H1 (cell line): ENCODE measurements at places on chromosomes 2 and 18. TPM values are rescaled to one million over a fixed set of nuclear protein-coding genes. Genes with fewer than 3 reads are reported as not detected.

MOCOS gene
- 4.7 and 4.8 TPM in 2 replicates for polyA plus RNA-seq

GRCh38 chr2:127146071-127146725 lies 39.2 kb upstream of the BIN1 start:
- no peak for DNase-seq

DNA sequence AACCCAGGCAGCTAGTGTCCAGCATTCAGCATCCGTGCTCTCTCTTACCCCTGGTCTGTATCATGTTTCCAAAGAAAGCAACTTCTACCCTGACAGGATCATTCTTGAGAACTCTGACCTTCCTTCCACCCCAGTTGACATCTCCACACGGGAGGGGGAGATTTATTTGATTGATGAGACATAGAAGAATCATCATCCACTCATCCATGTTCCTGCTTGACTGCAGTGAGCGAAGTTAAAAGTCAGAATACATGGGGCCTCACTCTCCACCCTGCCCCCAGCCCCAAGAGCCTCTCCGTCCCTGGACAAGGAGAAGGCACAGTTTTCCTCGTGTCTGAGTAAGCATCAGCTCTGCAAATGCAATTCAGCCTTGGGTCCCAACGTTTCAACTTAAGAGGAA lies 356.0 kb upstream of the TNP1 start:
- DNase-seq, result no peak

SLC1A4 gene
- polyA plus RNA-seq, result 0.44 and 0.71 TPM in 2 replicates

DNA sequence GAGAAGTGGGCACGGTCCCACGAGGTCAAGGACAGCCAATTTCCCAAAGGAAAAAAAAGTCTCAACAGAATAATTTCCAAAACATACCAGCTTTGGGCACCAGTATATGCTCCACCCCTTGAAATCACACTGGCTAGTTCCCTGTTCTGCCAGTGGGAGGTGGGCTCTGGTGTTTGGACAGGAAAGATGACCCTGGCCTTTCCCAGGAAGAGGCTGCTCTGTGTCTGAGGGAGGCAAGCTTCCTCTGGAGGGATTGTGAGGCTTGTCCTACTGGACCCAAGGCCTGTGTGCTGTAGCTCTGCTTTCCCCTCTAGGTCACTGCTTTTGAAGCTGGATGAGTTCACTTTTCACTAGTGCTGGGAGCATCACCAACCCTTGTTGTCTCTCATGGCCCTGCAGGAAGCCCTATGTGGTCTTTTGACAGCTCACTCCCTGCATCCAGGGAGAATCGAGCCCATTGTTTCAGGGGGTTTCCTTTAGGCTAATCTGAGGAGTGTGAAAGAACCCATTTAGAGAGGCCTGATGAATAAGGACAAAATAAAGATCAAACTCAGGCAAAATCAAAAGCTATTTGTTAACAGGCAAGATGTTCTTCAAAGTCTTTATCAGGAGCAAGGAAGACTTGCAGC lies 36.3 kb downstream of the CXCR4 start:
- DNase-seq, result no peak

CKAP2L gene
- polyA plus RNA-seq, result 1.6 and 2.5 TPM in 2 replicates

UGT1A9 gene
- polyA plus RNA-seq, result not detected in 2 replicates

DTNB gene
- polyA plus RNA-seq, result 39.6 and 44.7 TPM in 2 replicates

DNA sequence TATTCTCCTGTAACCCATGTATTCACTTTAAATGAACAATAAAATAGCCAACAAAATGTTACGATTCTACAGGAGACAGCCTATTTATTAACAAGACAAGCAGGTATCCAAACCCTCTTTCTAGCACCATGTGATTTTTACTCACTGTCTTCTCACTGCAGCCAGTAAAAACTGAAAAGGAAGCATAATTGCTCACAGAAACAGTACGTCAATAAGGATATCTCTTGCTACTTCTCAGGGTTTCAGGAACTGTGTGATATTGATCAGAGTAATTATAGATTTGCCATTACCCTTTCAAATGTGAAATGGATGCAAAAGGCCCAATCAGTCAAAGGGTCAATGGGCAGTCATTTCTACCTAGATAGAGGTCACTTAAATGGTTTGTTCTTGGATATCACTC lies 1473.8 kb upstream of the DDX18 start:
- no peak for DNase-seq

DNA sequence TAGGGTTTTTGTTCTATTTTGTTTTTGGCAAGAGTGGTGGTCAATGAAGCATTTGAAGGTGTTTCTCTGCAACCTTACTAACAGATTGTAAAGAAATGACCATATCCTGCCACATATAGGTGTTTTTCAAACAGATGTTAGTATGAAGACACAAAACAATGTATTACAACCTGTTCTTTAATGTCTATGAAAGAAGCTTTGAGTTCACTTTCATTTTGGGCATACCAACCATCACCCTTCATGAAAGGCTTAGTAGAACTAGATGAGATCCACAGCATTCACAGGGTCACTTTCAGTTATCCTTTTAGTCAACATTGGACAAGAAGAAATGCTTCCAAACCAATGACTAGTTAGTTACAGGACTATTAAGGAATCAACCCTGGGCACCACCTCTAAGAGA lies 95.1 kb downstream of the EHBP1 start:
- no peak for DNase-seq

DUSP19 gene
- 0.53 and 0.73 TPM in 2 replicates for polyA plus RNA-seq

- peak; percentile 66 for DNase-seq
Observed at GRCh38 chr2:105761931-105762515, 17.3 kb downstream of the NCK2 start.

- no peak for DNase-seq
Observed at GRCh38 chr2:12343141-12343540, 373.6 kb upstream of the TRIB2 start.

DNA sequence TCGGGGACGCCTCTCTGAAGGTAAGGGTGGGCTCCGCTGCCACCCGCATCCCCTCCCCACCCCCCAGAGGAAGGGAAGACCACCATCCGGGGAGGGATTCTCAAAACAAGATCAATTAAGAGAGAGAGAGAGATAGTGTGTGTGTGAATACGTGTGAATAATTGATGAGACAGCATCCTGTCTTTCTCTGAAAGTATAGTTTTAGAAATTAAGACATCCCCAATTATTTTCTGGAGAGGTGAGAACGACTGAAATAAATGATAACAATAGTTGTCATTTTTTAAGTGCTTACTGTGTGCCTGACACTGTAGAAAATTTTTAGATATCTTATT lies 751 bp downstream of the IL18R1 start:
- no peak for DNase-seq

- no peak for DNase-seq
Observed at GRCh38 chr2:239610457-239611221, 209.8 kb upstream of the HDAC4 start.

PID1 gene
- polyA plus RNA-seq, result 1.5 and 2.8 TPM in 2 replicates

DNA sequence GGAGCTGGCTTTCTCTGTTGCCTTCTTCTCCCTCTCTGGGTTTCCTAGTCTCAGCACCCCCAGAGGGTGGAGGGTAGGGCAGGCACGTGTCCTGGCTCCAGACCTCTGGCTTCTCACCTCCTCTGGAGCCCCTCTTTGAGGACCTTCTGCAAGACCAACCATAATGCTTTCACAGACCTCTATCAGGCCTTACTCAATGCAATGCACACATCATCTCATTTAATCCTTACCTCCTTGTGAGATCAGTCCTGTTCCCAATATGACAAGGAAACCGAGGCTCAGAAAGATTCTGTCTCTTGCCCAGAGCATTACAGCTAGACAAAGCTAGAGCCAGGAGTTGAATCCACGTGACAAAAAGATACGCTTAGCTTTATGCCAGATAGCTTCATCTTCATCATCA lies 8.2 kb downstream of the ATOH8 start:
- DNase-seq, result no peak

DNA sequence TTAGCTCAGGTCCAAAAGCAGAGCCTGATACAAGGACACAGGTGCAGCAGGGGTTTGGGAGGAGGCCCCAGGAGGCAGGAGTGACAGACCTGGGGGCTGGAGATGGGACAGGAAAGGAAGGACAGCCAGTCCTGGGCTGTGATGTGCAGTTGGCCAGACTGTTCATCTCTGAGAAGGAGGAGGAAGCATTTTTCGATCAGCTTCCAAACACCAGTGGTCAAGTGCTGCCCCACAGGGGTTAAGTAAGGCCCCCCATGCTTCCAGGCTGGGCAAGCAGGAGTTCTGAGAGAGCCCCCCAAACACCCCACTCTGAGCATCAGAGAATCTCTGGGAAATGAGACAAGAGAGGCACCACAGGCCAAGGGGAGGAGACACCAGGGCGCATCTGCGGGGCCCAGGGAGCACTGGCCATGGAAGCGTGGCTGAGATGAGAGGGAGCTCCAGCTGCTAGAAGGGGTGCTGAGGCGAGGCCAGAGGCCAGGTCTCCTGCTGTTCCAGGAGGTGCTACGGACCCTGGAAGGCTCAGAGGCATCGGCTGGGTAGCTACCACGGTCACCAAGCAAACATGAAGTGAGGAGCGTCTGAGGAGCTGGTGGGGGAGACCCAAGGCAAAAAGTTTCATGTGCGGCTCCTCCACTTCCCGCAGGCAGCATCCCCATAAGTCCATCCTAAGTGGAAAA lies 5.6 kb upstream of the HDAC4 start:
- no peak for DNase-seq

DNA sequence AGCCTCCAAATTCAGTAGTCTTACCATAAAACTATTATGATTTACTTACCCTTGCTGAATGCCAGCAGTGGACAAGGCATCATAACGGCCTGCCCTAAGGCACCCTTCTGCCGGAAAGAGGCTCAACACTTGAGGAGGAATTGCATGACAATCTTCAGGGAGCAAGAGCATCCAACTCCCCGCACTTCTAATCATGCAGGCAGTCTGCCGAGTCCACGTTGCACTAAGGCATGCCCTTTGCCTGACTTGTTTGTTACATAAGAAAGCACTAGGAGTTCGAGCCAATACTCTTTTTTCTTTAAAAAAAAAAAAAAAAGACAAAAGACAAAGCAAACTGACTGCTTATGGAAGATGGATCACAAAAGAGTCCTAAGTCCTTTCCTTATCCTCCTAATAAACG lies 17.9 kb upstream of the SPTBN1 start:
- no peak for DNase-seq

ERFE gene
- polyA plus RNA-seq, result 3.6 and 5.1 TPM in 2 replicates
